ENCODE measurements at places on chromosomes 3 and 15.

DNA sequence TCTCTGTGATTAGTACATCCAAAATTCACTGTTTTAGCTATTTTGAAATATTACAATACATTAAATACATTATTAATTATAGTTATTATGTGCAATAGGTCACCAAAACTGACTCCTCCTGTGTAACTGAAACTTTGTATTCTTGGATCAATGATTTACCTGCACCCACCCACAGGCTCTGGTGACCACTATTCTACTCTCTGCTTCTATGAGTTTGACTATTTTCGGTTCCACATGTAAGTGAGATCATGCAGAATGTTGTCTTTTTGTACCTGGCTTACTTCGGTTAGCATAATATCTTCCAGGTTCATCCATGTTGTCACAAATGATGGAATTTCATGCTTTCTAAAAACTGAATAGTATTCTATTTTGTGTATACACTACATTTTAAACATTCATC, 43.8 kb downstream of the SLC2A2 start:
- DNase-seq: no peak

DNA sequence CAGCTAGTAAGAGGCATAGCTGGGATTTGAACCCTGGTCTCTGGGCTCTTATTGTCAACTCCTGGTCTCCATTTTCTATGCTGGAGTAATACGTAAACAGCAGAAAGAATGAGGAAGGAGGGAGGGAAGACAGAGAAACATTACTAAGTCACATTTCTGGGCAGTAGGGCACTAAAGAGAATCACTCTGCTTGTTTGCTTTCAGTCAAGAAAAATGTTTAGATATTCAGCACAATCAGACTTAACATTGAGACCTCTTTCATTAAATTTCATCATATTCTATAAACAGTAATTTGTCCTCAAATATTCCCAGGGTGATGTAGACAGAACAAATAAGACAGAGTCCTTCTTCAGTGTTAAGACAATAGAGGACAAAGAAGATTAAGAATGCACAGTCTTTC, 67.7 kb upstream of the BNC1 start:
- DNase-seq: no peak

DNA sequence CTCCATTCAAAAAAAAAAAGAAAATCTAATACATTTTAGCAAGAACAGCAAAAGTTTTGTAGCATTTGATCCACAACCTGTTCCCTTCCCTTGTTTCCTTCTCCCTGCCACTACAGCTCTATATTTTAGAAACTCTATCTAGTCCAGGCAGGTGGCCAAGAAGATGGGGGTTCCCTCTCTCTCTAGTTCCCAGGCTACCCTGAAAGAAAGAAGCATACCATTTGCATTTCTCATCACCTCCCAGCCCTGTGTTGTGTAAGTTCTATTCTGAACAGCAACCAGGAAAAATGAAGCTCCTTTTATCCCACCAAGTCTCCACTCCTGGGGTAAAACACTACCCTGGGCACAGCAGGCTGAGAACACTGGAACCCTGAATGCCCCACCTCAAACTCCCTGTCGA, 100.0 kb downstream of the PCCB start:
- DNase-seq: no peak

- no peak for DNase-seq
Measured at GRCh38 chr3:73399106-73399505, 225.6 kb downstream of the PDZRN3 start.

DNA sequence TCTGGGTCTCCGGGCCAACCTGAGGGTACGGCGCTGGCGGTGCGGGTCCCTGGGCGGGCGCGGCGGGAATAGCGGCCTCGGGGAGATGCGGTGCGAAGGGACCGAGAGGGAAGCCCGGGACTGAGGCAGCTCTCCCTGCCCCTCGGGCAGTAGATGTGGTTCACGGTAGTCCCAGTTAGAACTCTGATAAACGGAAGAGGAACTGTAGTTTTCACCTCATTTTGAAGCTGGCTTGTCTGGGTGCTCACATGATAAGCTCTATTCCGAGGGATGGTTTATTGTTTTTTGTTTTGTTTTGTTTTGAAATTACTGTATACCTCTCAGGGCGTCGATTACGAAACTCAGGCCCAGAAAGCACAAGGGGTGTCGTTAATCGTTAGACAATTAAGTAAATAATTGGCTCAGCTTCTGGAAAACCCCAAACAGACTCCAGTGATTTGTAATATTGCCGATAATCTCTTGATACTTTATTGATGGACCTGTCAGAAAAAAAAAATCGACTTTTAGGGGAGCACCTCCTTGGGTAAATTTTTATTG, 413 bp downstream of the NUSAP1 start:
- peak; percentile 82 for DNase-seq

- peak; percentile 62 for DNase-seq
Measured at GRCh38 chr3:170355738-170356595, 1.5 kb upstream of the SKIL start.

- peak; percentile 67 for DNase-seq
Measured at GRCh38 chr3:48429960-48430707, at the start of gene PLXNB1. PLXNB1 (minus strand) TSS chr3:48430086; CDS start chr3:48424611, 5,475 bp downstream.

GRCh38 chr3:153410517-153410916, 248.5 kb downstream of the RAP2B start:
- no peak for DNase-seq

GRCh38 chr15:100265641-100266035, 76.1 kb downstream of the ADAMTS17 start:
- DNase-seq: no peak

- no peak for DNase-seq
Measured at GRCh38 chr3:151084893-151085226, 604 bp upstream of the MED12L start.

- peak; percentile 85 for DNase-seq
Measured at GRCh38 chr3:126197854-126198584, 17.6 kb upstream of the ALDH1L1 start.

DNA sequence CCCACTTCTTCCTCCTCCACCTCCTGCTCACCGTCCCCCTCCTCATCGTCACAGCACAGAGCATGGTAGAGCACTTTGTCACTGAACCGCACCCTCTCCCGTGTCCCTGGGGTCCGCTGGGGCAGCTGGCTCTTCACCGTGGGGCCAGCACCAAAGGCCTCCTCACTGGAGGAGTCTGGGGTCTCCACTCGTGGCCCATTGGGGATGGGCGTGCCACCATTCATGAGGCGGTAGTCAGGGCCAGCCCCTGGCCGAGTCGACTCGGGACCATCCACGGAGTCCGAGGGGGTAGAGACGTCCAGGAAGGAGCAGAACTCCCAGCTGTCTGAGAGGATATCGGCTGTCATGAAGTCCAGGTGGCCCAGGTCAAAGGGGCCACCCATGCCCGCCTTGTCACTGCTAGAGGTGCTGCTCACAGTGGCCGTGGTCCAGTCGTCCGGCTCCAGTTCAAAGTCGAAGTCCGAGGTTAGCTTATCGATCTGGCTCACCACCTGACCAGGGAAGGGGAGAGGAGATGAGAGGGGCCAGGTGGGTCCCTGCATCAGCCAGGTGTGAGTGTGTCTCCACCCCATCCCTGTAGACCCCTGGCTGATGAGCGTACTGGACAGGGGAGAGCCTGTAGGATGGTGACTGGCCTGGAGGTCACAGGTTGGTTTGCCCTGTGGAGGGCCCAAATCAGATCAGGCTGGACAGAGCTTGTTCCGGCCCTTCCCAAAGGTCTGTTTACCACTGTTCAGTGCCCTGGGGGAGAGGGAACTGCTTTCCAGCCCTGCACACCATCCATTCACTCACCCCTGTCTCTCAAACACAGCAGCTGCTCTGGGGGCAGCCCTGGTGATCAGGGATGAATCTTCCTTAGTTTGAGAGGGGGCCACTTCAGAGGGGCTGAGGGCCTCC, 12.8 kb downstream of the INSYN1 start:
- DNase-seq: no peak

GRCh38 chr3:13487403-13487802, 7.3 kb downstream of the HDAC11 start:
- no peak for DNase-seq

DNA sequence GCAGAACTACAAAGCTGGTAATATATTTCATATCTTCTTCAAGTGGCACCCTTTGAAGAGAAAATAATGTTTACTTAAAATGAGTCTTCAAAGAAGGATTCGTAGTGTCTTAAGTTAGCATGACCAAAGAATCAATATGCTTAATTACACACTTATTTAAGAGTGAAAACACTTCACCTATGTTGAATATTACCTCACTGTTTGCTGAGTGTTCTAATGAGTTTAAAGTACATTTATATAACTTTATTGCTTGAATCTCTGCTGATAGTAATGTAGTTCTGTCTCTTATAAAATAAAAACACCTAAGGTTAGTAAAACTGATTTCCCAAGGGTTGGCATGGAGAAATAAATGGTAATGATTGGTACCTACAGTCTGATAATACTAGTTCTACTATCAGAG, 143.3 kb upstream of the SLC2A2 start:
- peak; percentile 45 for DNase-seq

- no peak for DNase-seq
Measured at GRCh38 chr3:160981217-160981938, 123.8 kb downstream of the B3GALNT1 start.

- peak; percentile 61 for DNase-seq
Measured at GRCh38 chr15:33200444-33200843, 5.9 kb upstream of the FMN1 start.

DNA sequence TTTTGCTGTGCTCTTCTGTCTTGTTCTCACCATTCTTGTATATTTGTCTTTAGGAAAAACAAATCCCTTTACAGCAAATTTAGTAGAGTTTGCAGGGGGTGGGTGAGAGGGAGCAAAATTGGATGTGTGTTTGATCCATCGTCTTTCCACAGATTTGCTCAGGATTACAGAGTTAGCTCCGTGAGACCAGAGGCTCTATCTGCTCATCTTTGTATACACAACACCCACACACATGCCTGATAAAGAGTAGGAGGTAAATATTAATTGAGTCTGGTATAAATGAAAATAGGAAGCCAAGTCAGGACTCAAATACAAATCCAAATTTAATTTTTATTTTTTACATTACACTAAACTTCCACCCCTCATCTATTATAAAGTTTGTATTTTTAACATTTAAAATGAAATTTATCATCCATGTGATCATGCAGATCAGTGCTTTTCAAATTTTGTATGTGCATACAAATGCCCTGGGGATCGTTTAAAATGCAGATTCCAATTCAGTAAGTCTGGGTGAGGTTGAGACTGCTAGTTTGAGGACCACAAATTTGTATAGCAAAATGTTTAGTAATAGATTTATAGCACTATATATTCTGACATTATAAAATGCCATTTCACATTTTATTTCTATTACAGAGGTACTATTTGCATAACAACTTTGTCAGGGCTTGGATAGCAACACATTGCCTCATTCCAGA, 326.7 kb downstream of the LSAMP start:
- no peak for DNase-seq

GRCh38 chr3:168865022-168865551, 769.4 kb upstream of the GOLIM4 start:
- DNase-seq: peak; percentile 53

GRCh38 chr15:73925848-73926218, 429 bp upstream of the LOXL1 start:
- DNase-seq: no peak

- no peak for DNase-seq
Measured at GRCh38 chr15:89096664-89097063, 8.4 kb downstream of the ABHD2 start.

GRCh38 chr3:21781355-21781754, 30.3 kb upstream of the ZNF385D start:
- no peak for DNase-seq

DNA sequence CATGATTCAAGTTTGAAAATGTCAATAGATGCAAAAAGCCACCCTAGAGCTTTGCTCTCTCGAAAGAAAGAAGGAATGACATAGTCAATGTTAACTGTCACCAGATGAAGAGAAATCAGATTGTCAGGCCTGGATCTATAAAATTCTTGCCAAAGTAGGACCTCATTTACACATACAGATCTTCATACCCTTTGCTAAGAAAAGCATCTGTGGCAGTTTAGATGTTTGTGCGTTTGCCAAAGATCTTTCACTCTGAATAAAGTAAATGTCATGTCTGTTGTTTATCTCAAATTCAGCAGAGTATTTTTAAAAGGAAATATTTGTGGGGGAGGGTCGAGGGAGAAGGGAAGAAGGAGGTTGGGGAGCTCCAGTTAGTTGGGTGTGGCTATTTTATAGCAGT, 119.4 kb downstream of the FEZF2 start:
- no peak for DNase-seq

DNA sequence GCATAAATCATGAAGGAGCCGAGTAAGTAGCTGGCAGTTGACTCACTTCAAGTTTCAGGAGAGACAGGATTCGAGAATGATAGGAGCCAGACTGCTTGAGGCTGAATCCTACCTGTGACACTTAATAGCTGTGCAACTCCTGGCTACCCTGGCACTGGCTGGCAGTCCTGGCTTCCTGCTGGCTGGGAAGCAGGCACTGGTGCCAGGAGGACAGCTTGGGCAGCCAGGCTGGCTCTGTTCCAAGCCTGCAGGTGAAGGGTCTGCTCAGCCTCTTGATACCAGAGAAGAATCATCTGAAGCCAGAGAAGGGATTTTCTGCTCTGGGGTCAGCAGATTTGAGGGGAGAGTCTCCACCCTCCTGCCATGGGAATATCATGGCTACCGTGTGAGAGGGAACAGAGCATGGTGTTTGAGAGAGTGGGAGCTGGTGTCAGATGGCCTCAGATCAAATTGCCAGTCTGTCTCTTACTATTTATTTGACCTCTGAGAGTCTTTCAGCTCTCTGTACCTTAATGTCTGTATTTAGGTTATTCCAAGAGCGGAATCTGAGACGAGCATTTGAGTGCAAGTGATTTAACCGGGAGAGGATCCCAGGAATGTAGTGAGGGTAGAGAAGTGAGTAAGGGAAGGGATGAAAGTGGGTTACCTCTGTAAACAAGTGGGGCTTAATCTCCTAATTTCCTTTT, 4.4 kb upstream of the XIRP1 start:
- DNase-seq: peak; percentile 6

DNA sequence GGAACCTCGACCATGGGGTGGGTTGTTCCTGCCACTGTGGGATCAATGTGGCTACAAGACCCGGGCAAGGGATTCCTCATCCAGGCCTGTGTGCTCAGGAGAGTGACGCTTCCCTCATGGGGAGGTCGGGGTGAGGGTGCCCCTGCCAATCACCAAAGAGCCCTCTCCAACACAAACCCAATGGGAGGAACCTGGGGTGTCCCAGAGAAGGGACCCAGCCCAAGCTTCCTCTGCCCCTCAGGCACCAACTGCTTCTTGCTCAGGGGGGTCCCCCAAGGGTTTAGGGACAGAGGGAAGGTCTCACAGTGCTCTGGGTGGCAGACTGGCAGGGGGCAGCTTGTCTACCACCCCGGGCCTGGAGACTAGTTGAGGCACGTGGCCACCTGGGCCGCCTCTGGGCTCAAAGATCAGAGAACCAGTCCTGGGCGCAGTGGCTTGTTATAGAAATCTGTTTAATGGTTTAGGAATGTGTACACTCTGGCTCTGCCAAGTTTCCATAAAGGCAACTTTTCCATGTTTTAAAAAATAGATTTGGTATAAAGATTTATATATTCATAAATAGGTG, 26.6 kb downstream of the GP9 start:
- DNase-seq: no peak
